ENCODE measurements at places on chromosomes 12 and 14.

- no peak overlapping the region for H3K27ac ChIP-seq
- peaks cover 27% of the 10 kb centered on the region for H3K36me3 ChIP-seq
- DNase-seq: no peak
- no peak overlapping the region for H3K4me3 ChIP-seq
- H3K27me3 ChIP-seq: peaks cover 99% of the 10 kb centered on the region
Observed at GRCh38 chr12:53980104-53980801, 4.7 kb upstream of the HOXC10 start.

DNA sequence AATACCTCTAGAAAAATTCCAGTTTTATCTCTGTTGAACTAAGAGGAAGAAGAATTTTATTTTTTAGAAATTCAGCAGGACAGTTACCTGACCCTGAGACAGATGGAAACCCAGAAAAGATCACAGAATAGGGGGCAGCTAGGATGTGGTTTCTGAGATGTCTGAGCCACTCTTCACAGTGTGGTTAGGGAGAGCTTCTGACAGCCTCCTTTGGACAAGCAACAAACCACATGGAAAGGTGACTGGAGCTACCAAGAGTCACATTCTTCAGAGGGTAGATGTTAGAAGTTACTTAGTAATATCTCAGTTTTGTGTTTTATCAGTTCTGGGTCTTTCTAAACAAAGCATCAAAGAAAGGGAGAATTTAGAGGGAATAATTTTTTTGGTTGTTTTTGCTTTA lies 117.3 kb upstream of the NAP1L1 start:
- no peak overlapping the region for H3K27ac ChIP-seq
- no peaks in the 10 kb centered on the region for H3K36me3 ChIP-seq
- peaks cover 81% of the 10 kb centered on the region for H3K27me3 ChIP-seq
- no peak overlapping the region for H3K4me3 ChIP-seq
- DNase-seq: no peak
- H3K4me1 ChIP-seq: no peaks in the 10 kb centered on the region

GRCh38 chr12:99260456-99260996 lies 387.0 kb upstream of the GARIN6 start:
- no peak overlapping the region for H3K27ac ChIP-seq
- no peak for DNase-seq
- no peaks in the 10 kb centered on the region for H3K36me3 ChIP-seq
- no peaks in the 10 kb centered on the region for H3K4me1 ChIP-seq

GRCh38 chr12:89345830-89346740 lies 6.2 kb downstream of the DUSP6 start:
- H3K36me3 ChIP-seq: peaks cover 4% of the 10 kb centered on the region
- peaks cover 68% of the 10 kb centered on the region for H3K4me1 ChIP-seq
- no peaks in the 10 kb centered on the region for H3K27me3 ChIP-seq
- no peak for DNase-seq
- peak overlapping the region; percentile 73 for H3K27ac ChIP-seq
- H3K4me3 ChIP-seq: peak overlapping the region; percentile 77

DNA sequence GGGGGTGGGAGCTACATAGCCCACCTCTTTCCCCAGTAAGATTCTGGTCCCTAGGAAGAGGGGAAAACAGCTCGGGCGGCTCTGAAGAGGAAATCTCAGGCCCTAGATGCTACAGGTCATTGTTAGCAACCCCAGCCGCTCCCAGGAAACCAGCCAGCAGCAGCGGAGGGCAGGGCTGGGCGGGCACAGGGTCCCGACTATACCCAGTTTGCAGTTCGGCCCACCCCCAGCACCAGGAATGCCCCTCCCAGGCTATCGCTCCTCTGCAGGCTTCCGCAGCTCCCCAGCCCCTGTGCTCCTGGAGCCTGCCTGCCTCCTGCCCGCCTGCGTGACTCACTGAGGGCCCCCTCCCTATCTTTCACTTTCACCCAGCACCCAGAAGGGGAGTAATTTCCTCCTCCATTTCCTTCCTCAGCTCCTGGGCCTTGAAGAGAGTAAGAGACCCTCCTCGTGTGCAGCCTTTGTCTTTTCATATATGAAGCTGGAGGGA lies 27.2 kb upstream of the PNMA1 start:
- H3K27ac ChIP-seq: peak overlapping the region; percentile 85
- H3K36me3 ChIP-seq: peaks cover 34% of the 10 kb centered on the region
- no peaks in the 10 kb centered on the region for H3K27me3 ChIP-seq
- H3K4me1 ChIP-seq: peaks cover 65% of the 10 kb centered on the region
- DNase-seq: no peak

GRCh38 chr14:102975662-102976061 lies 53.2 kb downstream of the AMN start:
- DNase-seq: no peak
- H3K4me3 ChIP-seq: no peak overlapping the region
- H3K27me3 ChIP-seq: peaks cover under 1% of the 10 kb centered on the region
- H3K4me1 ChIP-seq: no peaks in the 10 kb centered on the region
- H3K36me3 ChIP-seq: no peaks in the 10 kb centered on the region

- no peaks in the 10 kb centered on the region for H3K27me3 ChIP-seq
- H3K4me1 ChIP-seq: peaks cover 77% of the 10 kb centered on the region
- peak overlapping the region; percentile 89 for H3K27ac ChIP-seq
- peak overlapping the region; percentile 99 for H3K4me3 ChIP-seq
- no peak for DNase-seq
- H3K36me3 ChIP-seq: peaks cover 48% of the 10 kb centered on the region
Observed at GRCh38 chr12:56722832-56723231, 2.3 kb downstream of the NACA start.

DNA sequence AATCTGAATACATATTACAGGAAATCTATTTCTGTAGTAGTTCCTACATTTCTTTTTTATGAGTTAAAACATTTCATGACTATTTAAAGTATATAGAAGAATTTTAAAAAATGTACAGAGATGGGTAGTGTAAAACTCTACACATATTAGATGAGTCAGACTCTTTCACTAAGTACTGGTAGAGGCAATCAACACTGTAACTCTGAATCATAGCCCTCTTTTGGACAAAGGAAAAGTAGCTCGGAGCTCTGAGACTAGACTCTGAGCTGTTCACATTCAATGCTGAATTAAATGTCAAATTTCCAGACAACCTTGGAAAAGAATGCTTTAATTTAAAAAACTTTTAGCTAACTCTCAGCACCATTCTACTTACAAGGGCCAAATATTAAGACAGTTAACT lies 3.4 kb downstream of the PTCSC3 start:
- H3K4me1 ChIP-seq: no peaks in the 10 kb centered on the region
- H3K4me3 ChIP-seq: no peak overlapping the region
- H3K27me3 ChIP-seq: peaks cover 9% of the 10 kb centered on the region
- peaks cover 2% of the 10 kb centered on the region for H3K36me3 ChIP-seq
- H3K27ac ChIP-seq: no peak overlapping the region
- DNase-seq: no peak
